ENCODE measurements at places on chromosomes 12 and 14.

GRCh38 chr12:88122666-88123065 is 19.2 kb downstream of the CEP290 start:
- no peak for DNase-seq

DNA sequence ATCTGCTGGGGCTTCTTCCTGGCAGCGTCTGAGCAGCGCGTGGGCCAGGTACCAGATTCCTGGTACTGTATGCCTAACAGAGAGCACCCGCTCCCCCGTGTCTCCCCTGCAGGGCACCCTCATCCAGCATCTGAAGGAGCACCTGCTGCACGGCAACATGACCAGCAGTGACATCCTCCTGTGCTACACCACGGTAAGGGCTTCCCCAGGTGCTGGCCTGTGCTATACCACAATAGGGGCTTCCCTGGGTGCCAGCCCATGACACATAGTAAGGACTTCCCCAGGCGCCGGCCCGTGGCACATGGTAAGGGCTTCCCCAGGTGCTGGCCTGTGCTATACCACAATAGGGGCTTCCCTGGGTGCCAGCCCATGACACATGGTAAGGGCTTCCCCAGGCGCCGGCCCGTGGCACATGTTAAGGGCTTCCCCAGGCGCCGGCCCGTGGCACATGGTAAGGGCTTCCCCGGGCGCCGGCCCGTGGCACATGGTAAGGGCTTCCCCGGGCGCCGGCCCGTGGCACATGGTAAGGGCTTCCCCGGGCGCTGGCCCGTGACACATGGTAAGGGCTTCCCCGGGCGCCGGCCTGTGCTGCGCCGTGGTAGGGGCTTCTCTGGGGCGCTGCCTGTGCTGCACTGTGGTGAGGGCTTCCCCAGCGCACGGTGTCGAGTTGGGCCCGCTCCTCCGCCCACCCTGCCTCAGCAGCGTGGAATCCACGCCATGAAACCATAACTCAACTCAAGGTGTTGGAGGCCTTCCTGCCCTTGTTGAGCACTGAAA is 49.3 kb downstream of the AACS start:
- no peak for DNase-seq

DNA sequence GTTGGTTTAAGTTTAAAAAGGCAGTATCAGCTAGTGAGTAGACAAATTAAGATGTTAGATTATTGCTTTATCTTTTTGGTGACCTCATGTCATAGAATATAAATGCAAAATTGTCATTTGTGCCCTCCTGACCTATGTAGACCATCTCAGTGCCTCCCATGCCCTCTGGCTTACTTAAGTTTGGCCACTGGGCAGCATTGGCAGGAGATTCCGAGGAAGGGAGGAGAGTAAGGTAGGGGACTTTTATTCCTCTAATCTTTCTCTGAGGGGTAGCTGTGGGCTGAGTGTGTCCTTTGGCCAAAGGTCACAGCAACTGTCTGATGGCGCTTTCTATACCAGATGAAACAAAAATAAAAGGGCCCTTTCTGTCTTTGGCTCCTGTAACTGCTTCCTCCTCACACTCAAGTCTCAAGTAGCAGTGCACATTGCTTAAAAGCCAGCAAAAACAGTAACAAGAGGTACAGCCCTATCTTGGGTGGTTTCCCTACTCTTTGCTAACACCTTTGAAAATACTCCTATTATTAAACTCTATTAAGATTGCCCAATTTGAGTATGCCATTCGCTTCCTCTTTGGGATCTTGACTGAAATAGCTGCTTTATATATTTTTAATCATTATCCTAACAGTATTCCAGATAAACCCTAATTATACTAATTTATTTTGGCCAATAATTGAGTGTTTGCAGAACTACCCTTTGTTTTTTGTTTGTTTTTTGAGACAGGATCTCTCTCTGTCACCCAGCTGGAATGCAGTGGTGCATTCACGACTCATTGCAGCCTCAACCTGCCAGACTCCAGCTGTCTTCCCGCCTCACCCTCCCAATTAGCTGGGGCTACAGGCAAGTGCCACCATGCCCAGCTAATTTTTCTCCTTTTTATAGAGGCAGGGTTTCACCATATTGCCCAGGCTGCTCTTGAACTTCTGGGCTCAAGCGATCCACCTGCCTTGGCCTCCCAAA is 56.5 kb upstream of the KCNH3 start:
- DNase-seq = no peak

GRCh38 chr12:20372326-20373096 is 4.2 kb downstream of the PDE3A start:
- no peak for DNase-seq

GRCh38 chr14:52844262-52845060 is 53.1 kb upstream of the GNPNAT1 start:
- DNase-seq = no peak

Data from activated CD4-positive, alpha-beta T cell treated with anti-CD3 and anti-CD28 coated beads, Interleukin-2, amount 50 U/mL, for 1 hour (primary cell).